ENCODE measurements at places on chromosomes 5 and 9.

DNA sequence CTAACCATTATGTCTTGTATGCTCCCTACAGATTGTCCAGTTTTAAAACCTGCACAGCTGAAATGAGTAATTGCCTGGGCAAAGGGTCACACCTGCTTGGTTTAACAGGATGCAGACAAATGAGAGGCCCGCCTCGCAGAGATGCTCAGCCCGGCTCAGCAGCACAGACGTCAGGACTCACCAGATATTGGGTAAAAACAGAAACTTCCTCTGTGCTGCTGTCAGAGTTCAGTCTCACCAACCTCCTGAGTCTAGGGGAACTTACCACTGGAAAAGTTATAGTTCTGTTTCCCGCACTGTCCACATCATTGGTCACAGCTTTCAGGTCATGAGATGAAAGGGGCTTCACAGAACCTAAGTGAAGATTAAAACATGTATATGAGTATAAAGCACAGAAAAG is 152.5 kb downstream of the ESM1 start:
- peaks cover 3% of the 10 kb centered on the region for H3K4me1 ChIP-seq
- no peak for DNase-seq
- no peaks in the 10 kb centered on the region for H3K36me3 ChIP-seq

GRCh38 chr9:91825422-91825821 is 124.6 kb downstream of the ROR2 start:
- no peaks in the 10 kb centered on the region for H3K27me3 ChIP-seq
- H3K36me3 ChIP-seq: no peaks in the 10 kb centered on the region
- H3K27ac ChIP-seq: peak overlapping the region; percentile 68
- no peak overlapping the region for H3K4me3 ChIP-seq

GRCh38 chr9:82736701-82737100 is 326.2 kb downstream of the RASEF start:
- no peaks in the 10 kb centered on the region for H3K27me3 ChIP-seq
- no peaks in the 10 kb centered on the region for H3K4me1 ChIP-seq
- no peak for DNase-seq
- no peaks in the 10 kb centered on the region for H3K36me3 ChIP-seq
- no peak overlapping the region for H3K27ac ChIP-seq

GRCh38 chr9:6384732-6385131 is 28.3 kb upstream of the UHRF2 start:
- no peak overlapping the region for H3K4me3 ChIP-seq
- H3K27me3 ChIP-seq: no peaks in the 10 kb centered on the region
- H3K36me3 ChIP-seq: no peaks in the 10 kb centered on the region
- H3K4me1 ChIP-seq: no peaks in the 10 kb centered on the region

GRCh38 chr5:168177831-168178450 is 113.5 kb upstream of the WWC1 start:
- H3K4me3 ChIP-seq: no peak overlapping the region
- H3K36me3 ChIP-seq: no peaks in the 10 kb centered on the region
- no peaks in the 10 kb centered on the region for H3K27me3 ChIP-seq
- H3K4me1 ChIP-seq: no peaks in the 10 kb centered on the region
- DNase-seq: no peak

- H3K36me3 ChIP-seq: no peaks in the 10 kb centered on the region
- DNase-seq: no peak
- H3K27ac ChIP-seq: no peak overlapping the region
Observed at GRCh38 chr5:113302120-113302519, 132.7 kb downstream of the TSSK1B start.

DNA sequence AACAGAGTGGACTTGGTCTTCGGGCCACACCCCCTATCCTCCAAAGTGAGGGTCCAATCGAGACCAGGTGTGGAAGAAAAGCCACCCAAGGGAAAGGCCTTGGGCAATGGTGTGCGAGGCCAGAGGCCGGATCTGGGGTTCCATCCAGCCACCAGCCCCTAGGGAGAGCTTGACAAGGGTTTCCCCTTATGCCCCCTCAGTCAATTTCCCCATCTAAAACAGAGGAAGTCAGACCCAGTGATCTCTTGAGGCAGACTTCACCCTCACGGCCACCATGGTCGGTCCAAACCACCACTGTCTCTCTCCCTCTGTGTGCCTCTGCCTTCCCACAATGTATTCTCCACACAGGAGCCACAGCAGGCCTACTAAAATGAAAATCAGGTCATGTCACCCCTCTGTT is 82.9 kb downstream of the C5orf15 start:
- no peak for DNase-seq
- H3K4me3 ChIP-seq: no peak overlapping the region
- H3K36me3 ChIP-seq: no peaks in the 10 kb centered on the region
- H3K27ac ChIP-seq: no peak overlapping the region

DNA sequence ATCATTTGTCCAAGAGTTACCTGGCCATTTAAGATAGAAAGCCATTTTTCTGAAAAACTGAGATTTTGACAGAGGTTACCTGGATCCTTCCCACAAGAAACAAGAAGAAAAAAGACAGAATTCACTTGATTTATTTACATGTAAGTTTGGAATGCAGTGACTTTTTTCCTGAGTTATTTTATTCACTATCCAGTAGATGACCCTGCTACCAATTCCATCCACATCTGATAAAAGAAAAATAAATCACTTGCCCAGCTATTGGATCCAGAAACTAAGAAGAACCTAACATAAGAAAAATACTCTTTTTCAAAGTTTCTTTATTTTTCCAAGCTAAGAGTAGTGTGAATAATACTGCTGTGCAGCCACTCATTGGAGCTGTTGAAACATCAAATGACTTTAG is 275.2 kb downstream of the CETN3 start:
- H3K27me3 ChIP-seq: no peaks in the 10 kb centered on the region
- H3K36me3 ChIP-seq: no peaks in the 10 kb centered on the region
- no peak overlapping the region for H3K27ac ChIP-seq

- no peak for DNase-seq
- peaks cover 4% of the 10 kb centered on the region for H3K36me3 ChIP-seq
Observed at GRCh38 chr9:99023231-99023630, 79.5 kb downstream of the COL15A1 start.

DNA sequence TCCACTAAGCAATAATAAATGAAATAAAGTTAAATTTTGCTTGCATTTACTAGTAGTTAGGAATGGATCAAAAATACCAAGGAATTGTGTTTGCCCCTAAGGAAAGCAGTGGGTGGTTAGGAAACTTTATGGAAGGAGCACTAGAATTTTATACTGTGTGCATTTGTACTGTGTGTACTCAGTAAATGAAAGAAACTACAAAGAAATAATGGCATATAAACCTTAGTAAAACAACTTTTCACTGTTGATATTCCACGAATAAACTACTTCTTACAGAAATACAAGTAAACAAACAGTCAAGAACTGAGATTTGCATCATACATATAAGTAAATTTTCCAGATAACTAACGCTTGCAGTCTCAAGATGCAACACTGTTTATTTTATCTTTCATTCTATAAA is 103.7 kb upstream of the PARP8 start:
- no peaks in the 10 kb centered on the region for H3K4me1 ChIP-seq
- H3K4me3 ChIP-seq: no peak overlapping the region
- no peaks in the 10 kb centered on the region for H3K36me3 ChIP-seq
- no peaks in the 10 kb centered on the region for H3K27me3 ChIP-seq

DNA sequence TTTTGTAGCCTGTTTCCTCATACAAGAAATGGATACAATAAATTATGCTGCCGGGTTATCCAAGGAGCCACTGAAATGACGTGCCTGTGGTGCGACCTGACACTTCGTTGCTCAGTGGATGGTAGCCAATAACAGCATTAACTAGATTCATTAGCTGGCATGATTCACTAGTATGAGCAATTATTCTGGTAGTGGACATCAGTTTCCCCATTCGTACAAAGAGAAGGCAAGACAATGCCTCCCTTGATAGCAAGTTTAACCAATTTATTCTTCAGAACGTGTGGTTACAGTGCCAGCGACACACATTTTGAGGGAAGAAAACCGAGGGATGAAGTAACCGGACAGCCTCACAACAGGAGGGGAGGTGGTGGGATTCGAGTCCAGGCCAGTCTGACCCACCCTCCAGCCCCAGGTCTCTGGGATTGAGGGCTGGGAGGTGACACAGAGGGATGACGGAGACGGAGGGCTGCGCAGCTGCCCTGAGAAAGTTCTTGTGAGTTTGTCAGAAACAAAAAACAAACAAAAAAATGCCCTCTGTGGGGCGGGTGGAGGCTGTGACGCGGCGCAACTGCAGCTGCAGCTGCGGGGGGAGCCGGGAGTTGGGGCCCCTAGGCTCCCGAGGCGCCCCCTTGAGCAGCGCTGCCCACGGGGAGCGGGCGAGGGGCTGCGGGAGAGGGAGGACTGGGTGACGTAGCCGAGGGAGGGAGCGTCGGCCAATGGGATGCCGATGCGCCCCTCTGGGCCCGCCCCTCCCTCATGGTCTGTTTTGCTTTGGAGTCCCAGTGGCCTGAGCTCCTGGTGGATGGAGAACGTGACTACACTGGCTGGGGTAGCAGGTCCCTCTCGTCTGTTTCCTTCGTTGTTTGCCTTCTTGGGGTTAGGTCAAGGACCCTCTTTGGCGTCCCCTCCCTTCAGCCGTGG is 10.9 kb downstream of the LHX2 start:
- peak; percentile 35 for DNase-seq
- H3K4me3 ChIP-seq: no peak overlapping the region
- H3K27ac ChIP-seq: no peak overlapping the region
- peaks cover 20% of the 10 kb centered on the region for H3K4me1 ChIP-seq
- H3K36me3 ChIP-seq: no peaks in the 10 kb centered on the region
- H3K27me3 ChIP-seq: peaks cover 87% of the 10 kb centered on the region

GRCh38 chr5:425714-426113 is 17.3 kb upstream of the EXOC3 start:
- H3K27me3 ChIP-seq: no peaks in the 10 kb centered on the region
- H3K4me1 ChIP-seq: peaks cover 16% of the 10 kb centered on the region

- no peak overlapping the region for H3K27ac ChIP-seq
- no peaks in the 10 kb centered on the region for H3K36me3 ChIP-seq
- DNase-seq: no peak
Observed at GRCh38 chr5:50657044-50657443, 9.4 kb upstream of the PARP8 start.

DNA sequence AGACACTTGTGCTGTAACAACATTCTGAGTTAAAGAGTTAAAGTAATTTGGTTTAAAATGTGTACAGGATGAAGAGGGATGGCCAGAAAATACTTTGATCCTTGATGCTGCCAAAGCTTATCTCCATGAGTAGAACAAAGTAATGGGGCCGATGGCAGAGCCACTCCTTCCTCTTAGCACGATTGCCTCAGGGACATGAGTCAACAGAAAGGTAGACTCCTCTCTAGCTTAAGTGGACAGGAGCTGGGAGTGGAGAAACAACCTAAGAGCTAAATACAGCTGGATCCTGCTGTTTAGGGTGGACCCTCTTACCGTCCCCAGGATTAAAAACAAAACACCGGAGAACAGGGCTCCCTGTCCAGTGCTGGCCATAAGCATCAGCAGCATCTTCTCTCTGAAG is 267.3 kb downstream of the IRX1 start:
- no peaks in the 10 kb centered on the region for H3K36me3 ChIP-seq
- no peaks in the 10 kb centered on the region for H3K4me1 ChIP-seq
- DNase-seq: no peak
- no peaks in the 10 kb centered on the region for H3K27me3 ChIP-seq

DNA sequence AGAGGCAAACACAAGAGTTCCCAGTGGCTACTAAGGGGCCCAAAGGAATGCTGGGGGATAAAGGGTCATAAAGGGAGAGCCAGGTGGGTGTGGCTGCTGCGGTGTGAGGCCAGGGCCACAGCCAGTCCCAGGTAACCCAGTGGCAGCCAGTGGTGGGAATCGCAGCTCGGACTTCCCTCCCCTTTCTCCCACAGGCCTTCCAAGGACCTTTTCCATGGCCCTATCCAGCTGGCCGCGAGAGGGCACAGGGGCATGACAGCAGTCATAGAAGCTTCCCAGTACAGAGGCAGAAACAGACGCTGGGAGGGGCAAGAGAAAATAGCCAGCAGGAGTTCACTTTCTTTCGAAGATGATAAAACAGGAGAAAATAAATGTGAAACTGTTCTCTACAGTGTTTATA is 257.6 kb downstream of the SEMA5A start:
- H3K27me3 ChIP-seq: no peaks in the 10 kb centered on the region
- peaks cover 17% of the 10 kb centered on the region for H3K4me1 ChIP-seq
- peak overlapping the region; percentile 4 for H3K27ac ChIP-seq

GRCh38 chr9:131517761-131518190 is 13.3 kb downstream of the UCK1 start:
- no peak overlapping the region for H3K27ac ChIP-seq
- no peak overlapping the region for H3K4me3 ChIP-seq
- no peak for DNase-seq
- peaks cover 88% of the 10 kb centered on the region for H3K36me3 ChIP-seq
- H3K4me1 ChIP-seq: no peaks in the 10 kb centered on the region

DNA sequence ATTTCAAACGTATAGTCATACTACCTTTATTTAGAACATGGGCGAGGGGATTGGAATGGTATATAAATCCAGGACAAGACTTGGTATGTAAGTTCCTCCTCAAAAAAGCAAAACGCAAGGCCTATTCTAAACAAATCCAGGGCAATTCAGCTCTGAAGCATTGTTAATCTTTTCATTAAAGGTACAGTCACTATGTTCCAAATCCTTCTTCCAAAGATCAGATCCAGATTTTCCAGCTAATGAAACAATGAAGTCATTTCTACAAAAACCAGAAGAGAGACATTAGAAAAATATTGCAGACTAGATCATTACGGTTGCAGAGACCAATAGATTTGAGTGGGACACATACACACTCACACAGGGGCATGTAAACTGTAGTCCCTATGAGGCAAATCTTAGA is 116.1 kb upstream of the BNC2 start:
- no peaks in the 10 kb centered on the region for H3K27me3 ChIP-seq
- H3K36me3 ChIP-seq: no peaks in the 10 kb centered on the region

GRCh38 chr5:16383544-16384052 is 82.0 kb downstream of the ZNF622 start:
- no peak for DNase-seq
- no peaks in the 10 kb centered on the region for H3K36me3 ChIP-seq
- H3K27ac ChIP-seq: no peak overlapping the region
- no peaks in the 10 kb centered on the region for H3K27me3 ChIP-seq
- no peak overlapping the region for H3K4me3 ChIP-seq

DNA sequence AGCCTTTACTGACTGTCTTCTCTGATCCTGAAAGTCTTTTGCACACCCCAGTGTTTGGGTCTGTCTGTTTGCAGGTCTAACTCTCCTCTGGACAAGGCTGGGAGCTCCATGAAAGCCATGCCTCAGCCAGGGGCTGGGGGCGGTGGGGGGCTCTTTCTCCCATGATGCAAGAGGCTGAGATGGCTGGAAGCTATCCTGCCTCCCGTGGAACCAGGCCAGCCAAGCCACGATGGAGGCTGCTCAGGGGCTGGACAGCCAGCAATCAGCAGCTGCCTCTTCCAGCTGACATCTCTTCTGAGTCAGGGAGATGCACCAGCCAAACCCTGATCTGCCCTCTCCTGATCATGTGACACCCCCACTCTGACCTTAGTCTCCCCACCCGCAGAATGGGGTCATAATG is 154.0 kb downstream of the BARX1 start:
- H3K27ac ChIP-seq: no peak overlapping the region
- no peaks in the 10 kb centered on the region for H3K36me3 ChIP-seq
- H3K27me3 ChIP-seq: peaks cover 6% of the 10 kb centered on the region
- H3K4me3 ChIP-seq: no peak overlapping the region
- no peaks in the 10 kb centered on the region for H3K4me1 ChIP-seq
- no peak for DNase-seq

GRCh38 chr5:41457094-41457493 is 53.3 kb downstream of the PLCXD3 start:
- H3K27ac ChIP-seq: no peak overlapping the region
- H3K4me1 ChIP-seq: no peaks in the 10 kb centered on the region
- no peaks in the 10 kb centered on the region for H3K36me3 ChIP-seq
- H3K27me3 ChIP-seq: no peaks in the 10 kb centered on the region
- no peak for DNase-seq
- no peak overlapping the region for H3K4me3 ChIP-seq

GRCh38 chr5:53490747-53491146 is 10.3 kb downstream of the FST start:
- no peak for DNase-seq
- no peak overlapping the region for H3K27ac ChIP-seq
- no peaks in the 10 kb centered on the region for H3K36me3 ChIP-seq
- H3K4me3 ChIP-seq: no peak overlapping the region
